ENCODE measurements at places on chromosomes 3 and 15.
A peak's percentile ranks its signal among the peaks of the same experiment; 100 is the strongest.

GRCh38 chr15:98674336-98674735 lies 26.0 kb downstream of the IGF1R start:
- ATAC-seq: no peak

- no peak for ATAC-seq
These were observed 566.3 kb upstream of the TGFBR2 start for GRCh38 chr3:30040126-30040525.

GRCh38 chr3:127590282-127590592 lies 296 bp downstream of the TPRA1 start:
- peak; percentile 48 for ATAC-seq

DNA sequence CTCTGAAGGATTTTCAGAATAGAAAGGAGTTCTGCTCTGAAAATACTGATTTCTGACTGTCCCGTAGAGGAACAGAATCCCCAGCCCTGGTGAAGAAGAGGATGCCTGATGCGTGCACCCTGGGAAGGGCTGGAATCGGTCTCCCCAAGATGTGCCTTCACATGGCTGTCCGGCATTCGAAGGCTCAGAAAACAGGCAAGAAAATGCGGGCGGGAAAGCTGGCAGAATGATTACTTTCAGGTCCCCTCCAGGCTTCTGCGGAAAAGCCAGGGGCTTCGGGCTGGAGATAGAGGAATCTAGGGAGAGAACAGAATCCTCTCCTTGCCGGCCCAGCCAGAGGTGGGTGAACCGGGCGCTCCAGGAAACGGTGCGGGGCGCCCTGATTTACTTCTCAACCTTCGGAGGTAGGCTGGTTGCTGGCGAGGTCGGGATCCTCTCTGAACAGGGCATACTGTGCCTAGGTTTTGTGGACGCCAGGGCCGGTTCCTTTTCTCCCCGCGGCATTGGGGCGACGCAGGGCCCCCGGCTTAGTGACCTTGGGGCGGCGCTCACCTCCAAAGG lies 2.5 kb downstream of the FOXL2NB start:
- ATAC-seq: no peak

DNA sequence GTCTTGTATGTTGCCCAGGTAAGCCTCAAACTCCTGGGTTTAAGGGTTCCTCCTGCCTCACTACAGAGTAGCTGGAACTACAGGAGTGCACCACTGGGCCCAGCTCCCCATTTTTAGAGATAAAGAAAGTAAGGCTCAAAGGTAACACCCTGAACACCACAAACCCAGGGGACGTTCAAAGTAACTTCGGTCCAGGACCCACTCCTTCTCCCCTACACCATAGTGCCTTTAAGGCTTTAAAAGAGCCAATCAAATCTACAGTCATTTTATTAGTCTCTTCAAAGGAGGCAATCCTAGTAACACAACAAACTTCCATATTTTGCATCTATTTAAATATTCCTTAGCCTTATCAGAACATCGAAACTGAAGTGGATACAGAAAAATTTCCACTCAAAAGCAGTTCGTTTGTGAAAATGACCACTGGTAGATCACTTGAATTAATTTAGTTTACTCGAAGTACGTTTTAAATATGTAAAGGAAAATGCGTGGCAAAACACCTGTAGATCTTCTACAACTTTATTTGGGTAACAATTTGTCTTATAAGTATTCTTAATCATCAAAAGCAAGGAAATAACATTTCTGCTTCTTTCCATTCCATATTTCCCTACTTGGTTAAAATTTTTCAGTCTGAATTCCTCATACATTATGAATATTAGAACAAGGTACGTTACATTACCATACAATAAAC lies 1.8 kb downstream of the STAG1 start:
- ATAC-seq: no peak

DNA sequence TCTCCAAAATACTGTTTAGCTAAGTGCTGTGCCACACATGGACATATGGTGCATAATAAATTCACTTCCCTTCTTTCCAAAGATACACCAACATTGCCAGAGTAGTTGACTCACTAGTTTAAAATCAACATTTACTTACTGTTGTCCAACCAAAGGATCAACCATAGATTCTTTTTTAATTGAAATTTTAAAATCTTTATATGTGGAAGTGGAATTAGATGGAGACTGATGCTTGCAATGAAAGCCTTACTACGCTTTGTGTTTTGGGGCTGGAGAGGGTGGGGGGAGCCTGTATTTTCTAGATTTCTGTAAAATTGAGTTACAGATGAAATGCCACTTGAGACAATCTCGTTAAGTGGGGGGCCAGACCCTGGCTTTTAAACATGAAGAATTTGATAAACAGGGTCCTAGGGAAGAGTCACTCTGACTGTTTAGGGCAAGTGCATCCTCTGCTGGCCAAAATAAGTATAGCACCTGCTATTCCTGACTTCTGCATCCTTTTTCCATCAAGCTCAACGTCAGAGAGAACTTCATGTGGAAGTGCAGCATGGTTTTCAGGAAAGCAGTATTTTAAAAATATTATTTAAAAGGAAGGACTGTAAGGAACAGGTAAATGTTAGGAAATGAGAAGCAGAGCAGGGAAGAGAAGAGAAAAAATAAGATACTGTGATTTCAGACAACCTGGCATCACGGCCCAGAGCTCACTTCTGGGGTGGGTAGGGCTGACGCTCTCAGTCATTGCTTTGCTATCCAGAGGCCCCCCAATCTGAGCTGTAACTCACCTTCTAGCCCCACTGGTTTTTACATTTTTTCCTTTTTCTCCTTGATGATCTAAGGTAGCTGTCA lies 76.7 kb downstream of the BOC start:
- peak; percentile 38 for ATAC-seq

GRCh38 chr15:94042180-94042928 lies 189.0 kb upstream of the MCTP2 start:
- ATAC-seq: no peak

- no peak for ATAC-seq
These were observed 62.7 kb downstream of the TFDP2 start for GRCh38 chr3:142086581-142087090.

GRCh38 chr3:87706176-87706575 lies 352.6 kb downstream of the CGGBP1 start:
- ATAC-seq: no peak
